ENCODE measurements at places on chromosomes 3 and 15.

DNA sequence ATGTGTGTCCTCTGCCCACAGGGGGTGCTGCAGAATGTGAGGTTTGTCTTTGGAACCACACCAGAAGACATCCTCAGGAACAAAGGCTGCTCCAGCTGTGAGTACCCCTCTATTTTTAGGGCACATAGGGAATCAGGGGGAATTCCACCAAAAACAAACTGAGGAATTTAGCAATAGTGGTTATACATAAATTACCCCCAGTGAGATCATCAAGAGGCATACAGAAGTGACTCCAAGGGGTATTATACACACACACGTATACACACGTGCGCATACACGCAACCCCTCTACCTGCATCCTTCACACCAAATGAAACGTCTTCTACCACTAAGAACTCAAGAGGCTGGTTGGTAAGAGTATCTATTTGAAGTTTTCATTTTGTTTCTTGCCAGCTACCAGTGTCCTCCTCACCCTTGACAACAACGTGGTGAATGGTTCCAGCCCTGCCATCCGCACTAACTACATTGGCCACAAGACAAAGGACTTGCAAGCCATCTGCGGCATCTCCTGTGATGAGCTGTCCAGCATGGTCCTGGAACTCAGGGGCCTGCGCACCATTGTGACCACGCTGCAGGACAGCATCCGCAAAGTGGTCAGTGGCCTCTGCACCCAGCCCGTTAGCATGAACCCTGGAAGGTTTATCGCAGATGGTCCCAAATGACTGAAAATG lies 2.9 kb downstream of the THBS1 start:
- H3K4me3 ChIP-seq, result no peak overlapping the region
- peaks cover 61% of the 10 kb centered on the region for H3K36me3 ChIP-seq
- no peak overlapping the region for H3K27ac ChIP-seq
- peak; percentile 57 for DNase-seq
- peaks cover 9% of the 10 kb centered on the region for H3K27me3 ChIP-seq

DNA sequence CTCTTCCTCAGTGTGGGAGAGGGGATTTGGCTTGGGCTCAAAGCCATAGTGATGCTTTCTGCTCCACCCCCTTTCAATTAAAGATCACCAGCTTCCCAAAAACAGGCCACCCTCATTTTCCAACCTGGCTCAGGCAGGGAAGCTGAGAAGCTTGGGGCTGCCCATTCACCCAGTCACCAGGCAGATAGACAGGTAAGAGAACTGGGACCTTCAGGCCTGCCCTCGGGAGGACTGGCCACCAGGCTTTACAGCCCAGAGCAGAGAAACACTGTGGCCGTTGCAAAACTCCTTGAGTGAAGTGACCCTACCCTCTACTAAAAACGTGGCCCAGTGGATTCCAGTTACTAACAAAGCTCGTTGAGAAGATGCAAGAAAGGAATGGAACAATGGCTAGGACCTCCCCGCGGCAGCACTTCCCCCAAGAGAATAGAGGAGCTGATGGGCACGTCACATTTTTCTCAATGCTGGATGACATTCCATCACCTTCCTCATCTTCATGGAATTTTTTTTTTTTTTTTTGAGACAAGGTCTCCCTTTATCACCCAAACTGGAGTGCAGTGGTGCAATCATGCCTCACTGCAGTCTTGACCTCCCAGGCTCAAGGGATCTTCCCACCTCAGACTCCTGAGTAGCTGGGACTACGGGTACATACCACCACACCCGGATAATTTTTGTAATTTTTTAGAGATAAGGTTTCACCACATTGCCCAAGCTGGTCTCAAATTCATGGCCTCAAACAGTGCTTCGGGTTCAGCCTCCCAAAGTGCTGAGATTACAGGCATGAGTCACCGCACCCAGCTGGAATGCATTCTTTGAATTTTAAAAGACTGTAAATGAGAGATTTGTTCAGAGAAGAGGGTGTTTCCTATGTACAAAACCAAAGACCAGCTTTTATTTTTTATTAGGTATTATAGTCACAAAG lies 37.9 kb downstream of the LIPC start:
- H3K27ac ChIP-seq, result no peak overlapping the region
- no peaks in the 10 kb centered on the region for H3K27me3 ChIP-seq
- DNase-seq, result no peak
- no peaks in the 10 kb centered on the region for H3K36me3 ChIP-seq
- no peak overlapping the region for H3K4me3 ChIP-seq

DNA sequence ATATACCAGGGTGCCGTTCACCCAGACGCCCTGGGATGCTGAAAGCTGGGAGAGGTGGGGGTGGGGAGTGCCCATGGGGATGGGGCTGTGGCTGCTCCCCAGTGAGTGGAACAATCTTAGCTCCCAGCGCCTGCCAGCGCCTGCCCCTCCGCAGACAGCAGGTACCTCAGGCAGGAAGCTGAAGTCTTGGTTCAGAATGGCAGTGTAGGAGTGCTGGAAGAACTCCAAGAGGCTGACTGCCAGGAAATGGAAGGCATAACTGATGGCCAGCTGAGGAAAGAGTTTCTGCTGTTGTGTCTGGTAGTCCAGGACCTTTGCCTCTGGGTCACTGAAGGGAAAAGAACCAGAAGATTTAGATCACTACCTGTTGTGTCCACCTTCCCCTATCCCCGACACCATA lies 8.4 kb downstream of the ACOX2 start:
- no peaks in the 10 kb centered on the region for H3K27me3 ChIP-seq
- H3K4me3 ChIP-seq, result no peak overlapping the region
- H3K27ac ChIP-seq, result no peak overlapping the region

DNA sequence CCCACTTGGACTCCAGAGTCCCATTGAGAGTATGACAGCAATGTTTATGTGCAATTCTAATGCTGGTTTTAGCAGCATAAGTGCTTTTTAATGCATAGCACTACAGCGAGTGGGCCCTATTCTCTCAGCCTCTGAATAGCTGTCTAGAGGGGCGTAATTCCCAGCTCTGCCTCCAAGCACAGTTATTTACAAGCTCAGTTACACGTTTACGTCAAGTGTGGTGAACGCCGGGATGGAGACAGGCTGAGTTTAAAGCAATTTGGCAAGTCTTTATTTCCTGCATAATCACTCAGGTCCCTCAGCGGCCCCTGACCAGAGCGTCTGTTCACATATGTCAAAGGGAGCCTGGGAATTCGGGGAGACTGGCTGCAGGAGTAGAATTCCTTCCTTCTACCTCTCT lies 43.9 kb downstream of the SOX14 start:
- DNase-seq, result no peak
- H3K4me3 ChIP-seq, result no peak overlapping the region
- peaks cover 43% of the 10 kb centered on the region for H3K4me1 ChIP-seq
- H3K27ac ChIP-seq, result no peak overlapping the region
- no peaks in the 10 kb centered on the region for H3K27me3 ChIP-seq

- no peak overlapping the region for H3K4me3 ChIP-seq
- H3K27me3 ChIP-seq, result no peaks in the 10 kb centered on the region
- no peak for DNase-seq
- H3K27ac ChIP-seq, result no peak overlapping the region
- peaks cover 16% of the 10 kb centered on the region for H3K4me1 ChIP-seq
- no peaks in the 10 kb centered on the region for H3K36me3 ChIP-seq
Observed at GRCh38 chr15:47788685-47789084, 71.4 kb downstream of the SEMA6D start.
